ENCODE measurements at places on chromosomes 12 and 14.

GRCh38 chr14:77222546-77223225 lies 41.1 kb downstream of the TMEM63C start:
- DNase-seq, result no peak

DNA sequence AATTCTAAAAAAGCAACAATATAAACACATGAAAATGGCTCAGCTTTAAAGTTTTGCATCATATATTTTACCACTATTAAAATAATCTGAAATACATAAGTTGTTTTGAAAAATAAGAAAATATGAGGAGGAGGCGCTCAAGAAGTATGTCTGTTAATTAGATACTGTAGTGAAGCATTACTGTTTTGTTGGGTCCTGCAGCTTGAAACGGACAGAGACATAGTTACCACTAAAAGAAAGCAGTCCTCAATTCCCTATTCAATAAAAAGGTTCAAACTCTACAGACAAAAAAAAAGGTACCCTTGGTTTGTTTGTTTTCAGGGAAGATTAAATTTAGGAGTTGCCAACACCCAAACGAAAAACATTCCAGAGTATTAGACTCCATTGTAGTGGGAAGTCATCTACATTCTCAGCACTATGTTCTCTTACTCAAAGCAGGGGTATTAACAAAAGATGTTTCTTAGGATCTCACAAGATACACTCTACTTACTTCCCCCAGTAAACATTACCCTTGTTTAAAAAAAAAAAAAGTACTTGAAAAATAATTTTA lies 3.0 kb downstream of the PAWR start:
- no peak for DNase-seq

- no peak for DNase-seq
Observed at GRCh38 chr12:114218136-114218535, 187.8 kb downstream of the TBX5 start.

DNA sequence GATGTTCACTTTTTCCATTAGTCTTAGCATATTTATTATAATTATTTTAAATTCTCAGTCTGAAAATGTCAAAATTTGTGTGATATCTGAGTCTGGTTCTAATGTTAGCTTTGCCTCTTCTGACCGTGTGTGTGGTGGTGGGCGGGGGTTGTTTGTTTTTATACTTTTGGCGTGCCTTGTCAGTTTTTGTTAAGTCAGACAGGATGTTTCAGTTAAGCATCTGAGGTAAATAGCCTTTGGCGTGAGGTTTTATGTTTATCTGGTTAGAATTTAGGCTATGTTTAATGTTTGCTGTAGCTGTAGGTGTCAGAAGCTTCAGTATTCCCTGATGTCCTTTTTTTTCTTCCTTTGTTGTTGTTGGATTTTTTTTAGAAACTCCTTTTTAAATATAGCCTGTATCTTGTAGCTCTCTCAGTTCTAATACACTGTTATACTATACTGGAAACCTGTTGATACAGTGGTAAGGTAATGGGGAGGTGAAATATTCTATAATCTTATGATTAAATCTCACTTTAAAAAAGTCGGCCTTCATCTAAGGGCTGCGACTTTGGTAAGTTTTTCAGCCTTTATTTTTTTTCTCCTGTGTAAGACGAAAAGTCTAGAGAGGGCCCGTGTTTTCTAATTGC lies 111.6 kb downstream of the SCAF11 start:
- DNase-seq, result peak; percentile 54

GRCh38 chr12:32446316-32447119 lies 47.2 kb downstream of the FGD4 start:
- no peak for DNase-seq

DNA sequence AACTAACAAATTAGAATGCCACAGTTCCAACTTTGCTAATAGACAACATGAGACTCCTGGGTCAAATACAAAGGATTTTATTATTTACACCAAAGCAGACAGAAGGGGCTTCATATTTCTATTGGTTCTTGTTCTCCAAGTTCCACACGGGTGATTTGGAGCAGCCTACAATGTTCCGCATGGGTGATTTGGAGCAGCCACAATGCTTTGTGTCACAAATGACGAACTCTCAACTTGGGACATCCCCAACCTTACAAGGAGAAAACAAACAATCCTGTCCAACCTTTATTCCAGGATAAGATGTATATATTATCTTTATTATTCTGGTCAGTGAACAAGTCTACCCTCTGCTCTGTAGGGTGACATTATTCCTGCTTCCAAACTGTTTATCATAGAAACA lies 694.3 kb upstream of the MGAT4C start:
- DNase-seq, result no peak

GRCh38 chr12:109600481-109600880 lies 26.9 kb downstream of the MVK start:
- DNase-seq, result no peak

GRCh38 chr12:47488888-47489287 lies 216.9 kb downstream of the RPAP3 start:
- no peak for DNase-seq

- DNase-seq, result no peak
Observed at GRCh38 chr14:63982156-63982555, 129.4 kb downstream of the SYNE2 start.

DNA sequence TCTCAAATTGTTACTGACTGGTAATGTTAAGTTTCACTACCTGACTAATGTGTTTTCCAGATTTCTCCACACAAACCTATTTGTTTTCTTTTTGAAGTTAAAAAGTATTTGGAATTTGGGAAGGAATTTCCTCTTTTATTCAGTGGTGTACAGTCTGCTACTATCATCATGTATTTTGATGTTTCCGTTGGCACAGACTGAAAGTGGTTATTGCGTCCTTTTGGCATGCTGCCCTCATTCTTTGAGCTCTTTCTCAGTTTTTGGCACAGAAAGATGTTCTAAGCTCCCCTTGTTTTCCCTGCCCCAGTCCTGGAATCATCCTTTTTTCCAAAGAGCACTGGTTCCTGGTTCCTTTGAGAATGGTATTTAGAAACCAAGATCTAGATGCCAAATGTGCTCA lies 31.4 kb upstream of the RTRAF start:
- DNase-seq, result no peak

DNA sequence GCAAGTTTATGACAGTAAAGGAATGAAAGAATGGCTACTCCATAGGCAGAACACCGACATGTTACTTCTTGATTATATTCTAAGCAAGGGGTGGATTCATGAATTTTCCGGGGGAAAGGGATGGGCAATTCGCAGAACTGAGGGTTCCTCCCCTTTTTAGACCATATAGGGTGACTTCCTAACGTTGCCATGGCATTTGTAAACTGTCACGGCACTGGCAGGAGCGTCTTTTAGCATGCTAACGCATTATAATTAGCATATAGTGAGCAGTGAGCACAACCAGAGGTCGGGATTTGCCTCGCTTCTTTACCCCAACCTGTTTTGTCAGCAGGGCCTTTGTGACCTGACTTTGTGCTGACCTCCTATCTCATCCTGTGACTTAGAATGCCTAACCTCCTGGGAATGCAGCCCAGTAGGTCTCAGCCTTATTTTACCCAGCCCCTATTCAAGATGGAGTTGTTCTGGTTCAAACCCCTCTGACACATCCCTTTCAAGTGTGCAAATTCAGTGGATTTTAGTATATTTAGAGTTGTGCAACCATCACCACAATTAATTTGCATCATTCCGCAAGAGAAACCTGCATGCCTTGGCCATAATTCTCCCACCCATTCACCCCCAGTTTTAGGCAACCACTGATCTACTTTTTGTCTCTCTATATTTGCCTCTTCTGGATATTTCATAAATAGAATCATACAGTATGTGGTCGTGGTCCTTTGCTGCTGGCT lies 27.4 kb downstream of the PALS1 start:
- DNase-seq, result no peak

DNA sequence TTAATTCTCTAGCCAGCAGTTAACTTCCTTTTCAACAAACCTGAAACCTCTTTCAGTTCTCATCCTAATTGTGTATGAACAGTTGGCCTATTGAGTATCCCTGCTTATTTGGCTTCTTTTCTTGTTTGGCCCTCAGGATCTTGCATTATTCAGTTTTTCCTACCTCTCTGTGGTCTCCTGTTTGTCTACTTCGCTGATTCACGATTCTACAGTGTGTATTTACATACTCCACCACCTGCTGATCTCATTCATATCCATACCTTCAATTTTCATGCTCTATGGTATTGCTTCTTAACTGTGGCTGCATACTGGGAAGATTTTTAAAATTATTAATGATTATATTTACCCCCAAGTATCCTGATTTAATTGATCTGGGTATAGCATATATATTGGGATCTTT lies 56.4 kb downstream of the RASSF9 start:
- no peak for DNase-seq

GRCh38 chr14:68840454-68840853 lies 47.6 kb upstream of the ZFP36L1 start:
- no peak for DNase-seq

DNA sequence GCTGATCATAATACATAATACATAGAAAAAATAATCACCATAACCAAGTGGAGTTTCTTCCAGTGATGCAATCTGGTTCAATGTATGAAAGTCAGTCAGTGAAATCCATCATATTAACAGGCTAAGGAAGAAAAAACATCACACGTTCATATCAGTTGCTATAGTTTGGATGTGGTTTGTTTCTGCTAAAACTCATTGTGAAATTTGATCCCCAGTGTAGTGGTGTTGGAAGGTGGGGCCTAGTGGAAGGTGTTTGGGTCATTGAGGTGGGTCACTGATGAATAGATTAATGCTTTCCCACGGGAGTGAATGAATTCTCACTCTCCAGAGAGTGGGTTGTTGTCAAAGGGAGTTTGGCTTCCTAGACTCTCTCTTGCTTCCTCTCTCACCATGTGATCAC lies 84.6 kb upstream of the PTGDR start:
- DNase-seq, result no peak

DNA sequence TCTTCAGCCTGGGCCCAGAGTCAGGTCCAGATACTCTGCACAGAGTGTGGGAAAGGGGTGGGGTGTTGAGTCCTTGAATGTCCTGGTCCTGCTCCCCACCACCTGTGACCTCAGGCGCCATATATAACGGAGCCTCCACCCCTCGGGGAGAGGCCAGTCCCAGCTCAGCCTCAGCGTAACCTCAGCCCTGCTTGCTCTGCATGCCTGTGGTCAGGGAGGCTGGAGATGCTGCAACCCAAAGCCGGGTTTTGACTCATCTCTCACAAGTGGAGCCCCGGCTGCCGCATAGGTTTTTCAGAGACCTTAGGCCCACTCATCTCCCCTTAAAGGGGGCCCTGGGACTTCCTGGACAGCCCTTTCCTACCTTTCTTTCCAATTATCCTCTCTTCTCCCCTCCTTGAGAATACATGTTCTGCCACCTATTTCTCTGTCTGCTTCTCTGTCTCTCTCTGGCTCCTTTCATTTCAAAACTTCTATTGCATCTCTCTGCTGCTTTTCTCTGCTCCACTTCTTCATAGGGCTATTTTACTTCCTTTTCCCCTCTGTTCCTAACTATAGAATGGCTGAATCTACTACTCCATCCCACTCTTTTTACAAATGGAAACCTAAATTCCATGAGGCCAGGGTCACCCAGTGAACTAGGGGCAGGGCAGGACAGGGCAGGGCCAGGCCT lies 1.2 kb downstream of the ITGB7 start:
- DNase-seq, result peak; percentile 92

DNA sequence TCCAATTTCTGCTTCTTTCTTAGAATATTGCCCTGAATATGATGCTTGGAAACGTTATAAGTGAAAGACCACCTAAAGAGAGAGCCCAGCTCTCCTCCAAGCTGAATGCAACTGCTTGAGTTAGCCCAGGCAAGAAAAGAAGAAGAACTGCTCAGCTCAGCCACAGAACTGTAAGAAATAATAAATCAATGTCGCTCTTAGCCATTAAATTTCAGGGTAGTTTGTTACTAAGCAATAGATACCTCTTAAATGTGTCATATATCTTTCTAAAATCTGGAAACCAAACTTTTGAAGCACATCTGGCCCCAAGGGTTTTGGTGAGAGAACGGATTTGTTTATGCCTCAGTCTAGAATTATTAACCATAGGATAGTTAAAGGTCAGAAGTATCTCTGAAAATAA lies 50.4 kb downstream of the SLC6A15 start:
- no peak for DNase-seq

- no peak for DNase-seq
Observed at GRCh38 chr14:65604936-65605335, 192.4 kb downstream of the FUT8 start.

DNA sequence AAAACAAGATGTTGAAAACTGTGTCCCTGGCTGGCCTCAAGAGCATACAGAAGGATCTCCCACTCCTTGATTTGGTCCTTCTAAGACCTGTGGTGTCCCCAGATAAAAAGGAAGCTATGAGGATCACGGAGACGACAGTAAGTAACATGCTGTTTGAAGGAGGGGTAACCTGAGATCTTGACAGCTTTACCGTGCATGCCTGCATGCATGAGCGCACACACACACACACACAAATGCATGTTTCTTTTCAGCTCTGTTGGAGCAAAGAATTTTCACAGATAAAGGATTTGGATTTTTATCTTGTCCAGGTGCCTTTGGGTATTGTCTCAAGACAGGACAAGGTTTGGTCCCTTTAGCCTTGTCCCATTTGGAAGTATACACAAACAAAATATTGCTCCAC lies 411.6 kb upstream of the CCDC196 start:
- DNase-seq, result no peak

DNA sequence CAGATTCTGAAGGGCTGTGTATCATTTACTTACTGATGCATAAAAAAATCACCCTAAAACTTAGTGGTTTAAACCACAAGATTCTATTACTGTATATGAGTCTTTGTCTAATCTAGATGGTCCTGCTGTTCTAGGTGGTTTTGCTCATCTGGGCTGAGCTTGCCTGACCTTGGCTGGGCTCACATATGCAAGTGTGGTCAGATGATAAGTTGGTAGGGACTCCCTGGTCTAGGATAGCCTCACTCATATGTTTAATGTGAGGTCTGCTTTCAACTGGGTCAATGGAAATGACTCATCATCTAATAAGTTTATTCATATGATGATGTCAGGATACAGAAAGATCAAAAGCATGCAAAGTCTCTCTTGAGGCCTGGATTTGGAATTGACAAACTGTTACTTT lies 887.8 kb downstream of the TRHDE start:
- DNase-seq, result no peak

GRCh38 chr14:94037954-94038353 lies 11.8 kb downstream of the OTUB2 start:
- no peak for DNase-seq

DNA sequence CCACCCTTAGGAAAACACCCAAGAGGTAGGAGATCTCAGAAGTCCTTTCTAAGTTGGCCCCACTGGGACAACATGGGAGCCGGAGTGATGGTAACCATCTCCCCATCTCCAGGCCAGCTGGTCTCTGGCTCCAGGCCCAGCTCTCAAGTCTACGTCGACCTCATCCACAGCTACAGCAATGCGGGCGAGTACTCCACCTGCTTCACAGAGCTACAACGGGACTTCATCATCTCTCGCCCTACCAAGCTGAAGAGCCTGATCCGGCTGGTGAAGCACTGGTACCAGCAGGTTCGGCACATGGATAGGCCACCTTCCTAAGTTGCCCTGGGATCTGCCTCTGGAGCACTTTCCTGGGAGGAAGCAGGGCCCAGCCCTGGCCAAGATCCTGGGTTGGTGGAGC lies 11.0 kb upstream of the OAS2 start:
- no peak for DNase-seq

- DNase-seq, result no peak
Observed at GRCh38 chr12:97951717-97952116, 489.1 kb downstream of the RMST start.

GRCh38 chr12:48986720-48987291 lies 8.7 kb downstream of the WNT1 start:
- no peak for DNase-seq
